ENCODE measurements at places on chromosomes 7 and 10.

DNA sequence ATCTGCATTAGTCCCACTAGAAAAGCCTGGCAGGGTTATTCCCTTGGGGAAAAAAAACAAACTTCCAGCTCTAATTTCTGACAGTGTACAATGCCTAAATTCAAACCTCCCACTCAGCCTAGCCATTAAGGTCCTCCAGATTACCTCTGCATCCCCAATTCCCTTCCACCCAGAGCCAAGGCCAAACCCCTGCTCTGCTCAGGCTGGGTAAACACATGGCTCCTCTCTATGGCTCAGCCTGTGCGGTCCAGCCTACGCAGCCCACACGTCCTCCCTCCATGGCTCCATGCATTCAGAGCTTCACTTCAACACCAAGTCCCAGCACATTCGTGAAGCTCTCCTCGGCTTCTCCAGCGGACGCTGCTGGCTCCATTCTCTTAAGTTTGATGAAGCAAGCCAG is 5.2 kb downstream of the DLG5 start:
- no peak for DNase-seq

- DNase-seq = no peak
These were observed 172.9 kb downstream of the TMEM26 start for GRCh38 chr10:61280303-61280702.

GRCh38 chr7:86765931-86766330 is 122.2 kb downstream of the GRM3 start:
- no peak for DNase-seq

GRCh38 chr7:41887416-41887815 is 184.5 kb upstream of the INHBA start:
- DNase-seq = no peak

DNA sequence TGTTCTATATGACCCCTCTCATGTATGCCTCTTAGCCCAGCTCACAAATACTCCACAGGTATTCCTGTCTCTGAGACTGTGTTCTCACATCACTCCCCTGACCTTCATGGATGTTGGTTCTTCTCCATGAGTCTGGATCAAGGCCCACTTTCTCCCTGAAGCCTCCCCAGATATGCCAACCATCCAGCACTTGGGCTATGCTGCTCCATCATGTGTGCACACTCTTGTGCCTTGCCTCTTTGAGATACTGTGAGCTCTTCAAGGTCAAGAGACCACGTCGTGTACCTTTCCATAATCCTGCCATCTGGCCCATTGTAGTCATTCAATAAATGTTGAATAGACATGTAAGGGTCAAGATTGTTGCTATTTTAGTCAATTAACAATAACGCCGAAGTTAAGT is 30.1 kb upstream of the TM9SF3 start:
- no peak for DNase-seq

- no peak for DNase-seq
These were observed 14.9 kb downstream of the TNRC18 start for GRCh38 chr7:5408777-5409176.

GRCh38 chr7:20793248-20793647 is 6.6 kb upstream of the SP8 start:
- DNase-seq = no peak

DNA sequence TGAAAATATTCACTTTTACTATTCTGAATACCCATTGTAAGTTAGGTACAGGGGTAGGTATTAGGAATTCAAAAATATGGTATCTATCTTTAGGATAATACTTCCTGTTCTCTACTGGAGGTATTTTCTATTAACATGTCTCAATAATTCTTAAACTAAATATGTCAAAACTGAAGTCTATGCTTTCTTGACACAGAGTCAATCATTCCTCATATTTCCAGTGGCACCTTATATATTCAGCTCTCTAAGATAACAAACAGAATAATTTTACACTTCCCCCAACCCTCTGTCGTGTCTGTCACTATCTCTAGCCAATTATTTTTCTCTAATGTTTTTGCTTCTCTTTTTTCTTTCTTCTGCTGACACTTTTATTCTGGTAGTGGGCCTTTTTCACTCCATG is 138.9 kb downstream of the TMEM26 start:
- no peak for DNase-seq

- DNase-seq = no peak
These were observed 40.5 kb upstream of the ZNF107 start for GRCh38 chr7:64625114-64626082.

All from stimulated activated CD4-positive, alpha-beta T cell treated with anti-CD3 and anti-CD28 coated beads, Interleukin-2, amount 100 ng/mL, for 24 hours (primary cell).